ENCODE measurements at places on chromosomes 1 and 21.

DNA sequence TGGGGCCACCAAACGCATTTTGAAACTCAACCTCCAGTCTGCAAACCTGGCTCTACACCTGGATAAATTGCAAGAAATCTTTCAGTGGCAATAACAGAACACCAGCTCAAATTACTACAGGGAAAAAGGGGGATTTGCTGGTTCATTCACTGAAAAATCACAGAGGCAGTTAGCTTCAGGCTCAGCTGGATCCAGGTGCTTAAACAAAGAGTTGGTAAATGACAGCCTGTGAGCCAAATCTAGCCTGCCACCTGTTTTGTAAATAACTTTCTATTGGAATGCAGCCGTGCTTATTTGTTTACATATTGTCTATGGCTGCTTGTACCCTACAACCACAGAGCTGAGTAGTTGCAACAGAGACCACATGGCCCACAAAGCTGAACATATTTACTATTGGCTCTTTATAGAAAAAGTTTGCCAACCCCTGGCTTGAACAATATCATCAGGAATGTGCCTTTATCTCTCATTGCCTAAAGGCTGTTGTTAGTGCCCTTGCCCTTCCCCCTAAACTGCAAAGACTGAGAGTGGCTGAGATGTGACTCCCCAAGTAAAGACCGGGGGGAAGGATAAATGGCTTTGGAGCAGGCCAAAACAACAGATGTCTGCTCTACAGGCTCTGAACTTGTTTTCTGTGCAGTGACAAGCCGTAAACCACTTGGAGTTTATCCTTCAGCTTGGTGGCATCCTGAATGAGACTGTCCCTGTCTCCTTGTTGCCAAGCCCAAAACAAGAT lies 21.5 kb upstream of the PTPRF start:
- DNase-seq = no peak

GRCh38 chr1:44270686-44271628 lies 57.7 kb downstream of the DMAP1 start:
- no peak for DNase-seq

GRCh38 chr1:44832056-44832705 lies 10.9 kb downstream of the PTCH2 start:
- DNase-seq = no peak

DNA sequence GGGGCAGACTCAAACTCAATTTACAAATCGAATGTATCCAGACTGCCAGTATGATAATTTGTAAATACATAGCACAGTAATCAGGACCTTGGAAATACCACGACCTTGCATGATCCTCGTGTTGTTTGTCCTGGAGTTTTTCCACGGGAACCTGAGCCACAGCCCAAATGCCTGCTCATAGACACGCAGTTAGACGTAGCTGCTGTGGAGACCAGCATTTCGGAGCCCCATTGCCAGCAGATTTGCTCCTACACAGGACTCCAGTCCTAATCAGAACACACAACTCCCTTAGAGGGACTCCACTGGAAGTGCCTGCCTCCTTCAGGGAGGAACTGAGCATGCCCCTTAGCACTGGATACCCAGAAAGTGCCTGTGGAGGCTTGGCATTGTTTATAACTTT lies 163.2 kb downstream of the GALNT2 start:
- DNase-seq = no peak

GRCh38 chr1:152107984-152108881 lies 7.0 kb downstream of the TCHH start:
- no peak for DNase-seq

- DNase-seq = no peak
These were observed 43.8 kb downstream of the HIVEP3 start for GRCh38 chr1:41874903-41875411.

DNA sequence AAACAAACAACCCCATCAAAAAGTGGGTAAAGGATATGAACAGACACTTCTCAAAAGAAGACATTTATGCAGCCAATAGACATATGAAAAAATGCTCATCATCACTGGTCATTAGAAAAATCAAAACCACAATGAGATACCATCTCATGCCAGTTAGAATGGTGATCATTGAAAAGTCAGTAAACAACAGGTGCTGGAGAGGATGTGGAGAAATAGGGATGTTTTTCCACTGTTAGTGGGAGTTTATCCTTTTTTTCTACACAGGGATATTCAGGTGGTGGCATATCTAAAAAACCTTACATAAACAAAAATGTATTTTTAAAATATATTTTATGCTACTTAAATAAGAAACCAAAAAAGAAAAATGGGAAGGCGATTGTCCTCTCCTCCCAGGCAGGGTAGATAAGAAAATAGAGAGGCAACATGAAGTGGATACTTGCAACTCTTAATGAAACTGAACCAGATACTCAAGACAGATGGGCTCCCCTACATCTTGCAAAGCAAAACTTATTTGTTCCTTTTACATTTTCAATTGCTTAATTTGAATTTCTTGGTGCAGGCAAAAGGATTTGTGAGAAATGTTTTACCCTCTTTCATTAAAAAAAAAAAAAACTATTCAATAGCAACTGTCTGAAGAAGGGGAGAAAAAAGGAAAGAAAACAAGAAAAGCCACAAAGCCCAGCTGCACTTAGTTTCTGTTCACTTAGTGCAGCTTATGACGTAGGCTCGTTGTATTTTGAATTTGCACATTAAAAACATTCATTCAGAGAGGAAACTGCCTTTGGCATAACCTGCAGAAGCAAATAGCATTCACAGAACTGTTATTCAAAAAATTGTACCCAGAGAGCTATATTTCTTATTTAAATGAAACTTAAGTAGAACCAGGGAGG lies 36.9 kb upstream of the RGS1 start:
- DNase-seq = no peak

- DNase-seq = no peak
These were observed 4.1 kb upstream of the AVPR1B start for GRCh38 chr1:206121269-206121668.

- DNase-seq = no peak
These were observed 130.9 kb downstream of the GLIS1 start for GRCh38 chr1:53608071-53608470.

DNA sequence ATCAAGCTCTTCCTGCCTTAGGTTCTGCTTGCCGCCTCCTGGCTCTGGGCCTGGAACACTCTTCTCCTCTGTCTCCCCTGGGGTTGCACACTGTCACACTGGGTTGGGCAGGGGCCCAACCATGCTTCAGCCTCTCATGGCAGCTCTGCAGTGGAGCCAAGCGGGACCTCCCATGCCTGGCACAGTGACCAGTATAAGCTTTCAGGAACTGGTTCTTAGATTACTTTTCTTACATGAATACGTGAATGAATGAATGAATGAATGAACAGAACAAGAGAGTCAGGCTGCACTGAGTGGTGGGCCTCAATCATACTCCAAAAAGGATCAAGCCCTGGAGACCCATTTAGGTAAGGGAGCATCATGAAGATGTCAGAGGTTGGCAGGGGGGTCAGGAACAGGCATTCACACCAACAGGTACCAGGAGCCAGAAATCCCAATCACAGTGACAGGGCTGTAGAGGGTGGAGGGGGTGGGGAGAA lies 30.8 kb upstream of the TMEM125 start:
- DNase-seq = no peak

DNA sequence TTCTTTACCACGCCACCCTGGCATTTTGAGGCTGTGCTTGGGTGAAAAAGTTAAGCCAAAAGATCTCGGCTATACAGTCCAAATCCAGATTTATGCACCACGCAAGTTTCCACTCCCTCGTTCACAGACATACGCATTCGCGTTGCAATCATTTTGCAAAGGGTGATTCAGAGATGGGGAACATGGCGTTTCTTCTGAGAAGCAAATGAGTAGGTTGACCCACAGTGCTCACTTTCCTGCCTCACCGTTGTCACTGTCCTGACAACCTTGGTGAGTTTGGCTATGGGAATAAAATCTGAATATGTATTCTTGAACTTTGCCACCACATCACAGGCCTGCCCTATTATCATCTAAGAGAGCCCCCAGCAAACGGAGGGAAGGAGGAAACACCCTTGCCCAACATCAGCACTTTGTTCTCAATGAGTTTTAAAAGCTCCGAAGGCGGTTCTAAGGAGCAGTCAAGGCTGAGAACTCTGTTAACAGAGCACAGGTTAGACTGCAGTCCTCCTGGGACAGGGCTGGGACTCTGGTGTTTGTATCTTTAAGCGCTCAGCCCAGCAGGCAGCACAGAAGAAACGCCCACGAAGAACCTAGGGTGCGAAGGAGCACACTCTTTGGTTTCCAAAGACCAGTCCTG lies 86.4 kb downstream of the RUNX1 start:
- no peak for DNase-seq
